Activated CD4-positive, CD25-positive, alpha-beta regulatory T cell treated with anti-CD3 and anti-CD28 coated beads, Interleukin-2, amount 50 U/mL, for 16 hours (primary cell): ENCODE measurements at places on chromosomes 5 and 9.

GRCh38 chr5:174323878-174324281, 278.4 kb downstream of the NSG2 start:
- DNase-seq = no peak

GRCh38 chr9:14030375-14031059, 283.4 kb downstream of the NFIB start:
- DNase-seq = no peak

DNA sequence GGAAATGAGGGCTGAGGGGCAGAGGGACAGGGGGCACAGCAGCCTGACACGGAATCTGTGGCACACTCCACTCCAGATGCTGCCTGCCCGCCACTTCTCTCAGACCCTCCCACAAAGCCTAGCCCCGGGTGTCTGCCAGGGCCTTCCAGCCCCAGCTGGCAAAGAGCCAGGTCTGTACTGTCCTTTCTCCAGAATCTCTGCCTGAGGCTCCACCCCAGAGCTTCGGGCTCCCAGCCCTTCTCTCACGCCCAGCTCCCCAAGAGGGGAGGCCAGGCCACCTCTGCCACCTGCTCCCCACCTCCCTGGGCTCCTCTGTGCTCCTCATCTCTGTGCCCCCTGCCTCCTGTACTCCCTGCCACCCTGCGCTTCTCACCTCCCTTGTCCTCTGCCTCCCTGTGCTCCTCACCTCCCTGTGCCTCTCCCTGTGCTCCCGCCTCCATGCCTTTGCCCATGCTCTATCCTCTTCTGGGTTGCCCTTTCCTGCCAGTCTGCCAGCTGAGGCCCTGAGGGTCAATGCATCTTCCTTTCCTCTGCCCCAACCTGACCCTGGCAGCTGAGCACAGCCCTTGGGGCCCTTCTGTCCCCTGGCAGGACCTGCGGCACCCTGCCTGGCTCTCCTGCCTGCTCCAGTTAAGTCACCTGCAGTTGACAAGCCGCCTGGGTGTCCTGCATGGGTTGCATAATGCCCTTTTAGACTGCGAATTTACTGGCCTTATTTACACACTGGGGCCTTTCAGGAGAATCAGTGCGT, 36.4 kb downstream of the RASGEF1C start:
- DNase-seq = no peak

DNA sequence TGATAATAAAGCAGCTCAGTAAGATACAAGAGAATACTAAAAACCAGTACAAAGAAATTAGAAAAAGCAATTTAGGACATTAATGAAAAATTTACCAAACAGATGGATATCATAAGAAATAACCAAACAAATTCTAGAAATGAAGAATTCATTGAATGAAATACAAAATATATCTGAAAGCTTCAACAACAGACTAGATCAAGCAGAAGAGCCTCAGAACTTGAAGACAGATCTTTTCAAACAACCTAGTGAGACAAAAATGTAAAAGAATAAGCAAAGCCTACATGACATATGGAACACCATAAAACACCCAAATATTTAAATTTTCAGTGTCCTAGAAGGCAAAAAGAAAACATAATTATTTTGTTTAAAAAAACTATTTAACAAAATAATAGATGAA, 66.9 kb downstream of the SKIC3 start:
- DNase-seq = no peak

- DNase-seq = no peak
Observed at GRCh38 chr5:171725205-171725601, 60.4 kb upstream of the SMIM23 start.

DNA sequence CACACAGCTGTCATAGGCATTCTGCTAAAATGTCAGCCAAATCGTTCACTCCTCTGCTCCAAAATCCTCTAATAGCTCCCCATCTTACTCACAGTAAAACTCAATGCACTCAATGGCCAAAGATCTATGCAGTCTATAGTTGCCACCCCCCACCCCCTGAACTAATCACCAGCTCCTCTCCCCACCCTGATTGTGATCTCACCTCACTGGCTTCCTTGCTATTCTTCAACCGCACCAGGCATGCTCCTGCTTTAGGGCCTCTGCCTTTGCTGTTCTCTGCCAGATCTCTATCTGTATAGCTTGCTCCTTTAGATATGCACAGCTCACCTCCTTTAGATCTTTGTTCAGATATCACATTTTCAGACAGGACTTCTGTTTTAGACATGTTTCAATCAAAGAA, 33.2 kb upstream of the SNX2 start:
- no peak for DNase-seq

DNA sequence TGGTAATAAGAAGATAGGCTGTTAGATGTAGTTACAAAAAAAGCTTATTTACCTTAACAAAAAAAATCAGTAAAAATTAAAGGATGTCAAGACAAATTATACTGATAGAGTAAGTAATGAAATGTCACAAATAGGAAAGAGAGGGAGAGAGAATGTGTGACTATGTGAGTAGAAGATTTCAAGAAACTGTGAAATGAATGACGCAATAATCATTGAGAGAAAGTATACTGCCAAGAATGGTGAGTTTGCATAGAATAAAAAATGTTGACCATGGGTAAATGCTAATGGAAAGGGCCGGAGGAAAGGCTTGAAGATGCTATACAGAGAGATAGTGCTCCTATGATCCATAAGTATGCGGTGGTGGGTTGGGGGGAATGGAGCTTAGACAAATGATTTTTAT, 100.7 kb downstream of the PTPRD start:
- DNase-seq = no peak

- DNase-seq = no peak
Observed at GRCh38 chr9:130666393-130667119, 2.2 kb downstream of the PRDM12 start.

GRCh38 chr9:38133595-38133994, 64.6 kb upstream of the SHB start:
- no peak for DNase-seq

GRCh38 chr5:158276692-158277091, 417.7 kb upstream of the CLINT1 start:
- no peak for DNase-seq

DNA sequence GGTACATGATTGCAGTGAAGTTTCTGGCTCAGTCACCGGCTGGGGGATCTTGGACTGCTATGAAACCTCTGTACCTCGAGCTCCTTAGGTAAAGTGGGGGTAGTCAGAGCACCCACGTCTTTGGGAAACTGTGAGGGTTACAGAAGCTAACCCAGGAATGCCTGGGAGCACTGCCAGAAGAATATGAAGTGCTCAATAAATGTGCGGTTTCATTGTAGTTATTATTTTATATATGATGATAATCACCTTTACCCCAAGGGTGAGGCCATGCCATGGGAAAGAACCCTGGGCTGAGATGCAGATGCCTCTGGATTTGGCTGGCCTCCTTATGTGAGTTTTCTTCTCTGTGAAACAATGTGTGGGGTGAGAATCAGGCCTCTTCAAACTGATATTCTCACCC, 3.7 kb downstream of the NPR3 start:
- no peak for DNase-seq

DNA sequence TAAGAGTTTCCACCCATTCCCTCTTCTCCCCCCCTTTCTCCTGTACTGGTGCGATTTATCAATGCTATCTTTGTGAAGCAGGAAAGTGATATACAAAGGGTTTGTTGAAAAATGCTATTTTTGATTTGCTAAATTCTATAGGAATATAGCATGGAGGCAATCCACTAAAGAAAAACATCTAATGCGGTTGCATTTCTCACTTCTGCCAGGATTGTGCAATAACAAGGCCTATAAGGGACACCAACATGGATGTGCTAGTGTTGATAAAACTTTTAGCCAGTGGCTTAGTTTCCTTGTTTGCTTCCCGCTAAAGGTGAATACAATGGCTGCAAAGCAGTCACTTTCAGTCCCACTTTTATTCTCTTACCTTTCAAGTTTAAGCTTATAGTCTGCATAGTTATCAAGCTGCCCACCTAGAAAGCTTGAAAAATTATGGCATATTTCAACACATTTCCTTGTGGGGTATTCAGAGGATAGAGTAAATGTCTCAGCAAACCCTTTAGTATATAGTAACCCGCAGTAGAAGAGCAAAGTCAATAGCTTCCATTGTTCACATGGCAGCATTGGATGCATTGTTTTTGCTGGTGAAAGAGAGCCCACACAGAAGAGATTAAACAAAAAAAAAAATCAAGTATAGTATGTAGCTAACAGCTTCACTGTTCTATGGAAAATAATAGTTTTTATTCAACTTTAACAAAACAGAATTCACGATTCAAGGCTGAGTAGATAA, 674.6 kb upstream of the SEMA6A start:
- DNase-seq = no peak

GRCh38 chr5:181024245-181025064, 15.6 kb upstream of the BTNL9 start:
- no peak for DNase-seq
